ENCODE measurements at places on chromosomes 11 and 22.
A peak's percentile ranks its signal among the peaks of the same experiment; 100 is the strongest.

- DNase-seq = peak; percentile 14
These were observed 79.3 kb upstream of the GALNT18 start for GRCh38 chr11:11701070-11701469.

DNA sequence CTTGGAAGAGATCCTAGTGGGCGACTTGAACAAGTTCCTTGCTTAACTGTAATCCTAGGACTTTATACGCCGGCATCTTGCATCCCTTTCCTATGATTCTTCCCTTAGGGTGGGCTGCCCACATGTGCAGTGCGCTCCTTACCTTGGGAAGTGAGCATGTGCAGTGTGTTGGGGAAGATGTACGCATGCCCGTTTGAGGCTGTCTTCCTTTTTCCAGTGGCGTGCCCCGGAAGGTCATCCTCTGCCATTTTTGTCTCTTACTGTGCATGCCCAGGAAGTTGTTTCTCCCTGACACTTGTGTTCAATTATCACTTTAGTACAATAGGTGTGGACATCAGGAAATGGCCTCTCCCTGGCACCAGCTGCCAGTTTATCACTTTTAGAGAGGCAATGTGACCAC lies 936.5 kb downstream of the TBC1D22A start:
- no peak for DNase-seq

DNA sequence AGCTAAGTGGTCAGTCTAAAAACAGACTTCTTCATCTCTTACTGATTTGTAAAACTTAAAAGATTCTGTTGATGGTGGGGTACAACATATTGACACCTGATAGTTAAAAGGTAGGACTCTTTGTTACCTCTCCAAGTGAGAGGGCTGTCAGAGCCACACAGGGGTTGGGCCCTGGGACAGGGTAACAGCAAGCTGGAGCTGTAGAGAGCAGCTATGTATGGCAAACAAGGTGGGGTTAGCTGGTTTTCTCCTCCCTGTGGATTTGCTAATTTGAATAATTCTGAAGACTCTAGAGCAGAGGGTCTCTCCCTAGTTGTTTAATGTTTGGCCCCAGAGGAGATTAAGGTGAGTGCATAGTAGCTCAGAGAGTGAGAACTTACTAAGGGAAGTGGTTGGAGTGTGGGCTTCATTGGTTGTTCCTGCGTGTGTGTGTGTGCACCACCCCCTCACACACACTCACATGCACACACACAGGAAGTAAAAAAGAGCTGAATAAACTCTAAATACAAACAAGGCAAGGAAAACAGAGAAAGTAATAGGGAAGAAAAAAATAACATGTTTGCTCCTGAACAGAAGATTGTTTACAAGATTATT lies 9.2 kb upstream of the GAS2 start:
- DNase-seq = no peak

DNA sequence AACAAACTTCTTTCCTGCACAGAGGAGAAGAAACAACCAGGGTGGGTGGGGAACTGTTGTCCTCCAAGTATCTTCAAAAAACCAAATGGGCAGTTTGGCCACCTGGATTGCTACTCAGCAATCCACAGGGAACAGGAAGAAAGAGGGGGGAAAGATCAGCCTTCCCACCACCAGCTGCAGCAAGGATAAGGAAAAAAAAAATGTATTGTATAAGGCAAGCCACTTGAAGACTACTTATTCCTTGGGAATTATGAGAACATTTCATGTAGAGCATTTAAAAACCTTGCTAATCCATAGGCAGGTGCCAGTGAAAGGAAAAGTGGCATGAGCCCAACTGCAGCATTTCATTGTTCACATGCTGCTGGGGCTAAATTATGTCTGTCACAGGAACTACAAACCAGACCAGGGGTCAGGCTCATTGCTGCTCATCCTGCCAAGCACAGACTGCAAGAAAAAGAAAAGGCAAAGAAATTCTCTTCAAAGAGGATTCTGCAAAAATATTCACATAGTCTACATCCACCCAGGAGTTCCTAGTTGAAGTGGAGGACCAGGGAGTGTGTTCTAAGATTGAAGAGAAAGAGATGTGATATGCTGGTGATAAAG lies 2.2 kb downstream of the RAB30 start:
- no peak for DNase-seq

DNA sequence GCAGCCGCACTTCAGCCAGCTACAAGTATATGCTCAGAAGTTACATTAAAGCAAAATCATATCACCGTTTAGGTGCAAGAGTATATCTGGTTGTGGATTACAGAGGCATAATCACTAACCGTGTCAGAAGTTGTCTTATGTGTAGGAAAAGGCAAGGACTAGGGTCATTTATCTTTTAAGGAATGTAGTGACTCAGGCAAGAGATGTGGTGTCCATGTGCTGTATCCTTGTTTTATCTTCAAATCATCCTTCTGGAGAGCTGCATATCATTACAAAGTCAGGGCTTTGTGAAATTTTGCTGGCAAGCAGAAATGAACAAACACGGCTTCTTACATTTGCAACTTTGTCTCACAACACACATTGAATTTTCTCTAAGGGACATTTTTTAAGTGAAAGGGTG lies 12.7 kb upstream of the CHORDC1 start:
- DNase-seq = no peak

- DNase-seq = no peak
These were observed 36.4 kb downstream of the RAB30 start for GRCh38 chr11:83035070-83035854.

DNA sequence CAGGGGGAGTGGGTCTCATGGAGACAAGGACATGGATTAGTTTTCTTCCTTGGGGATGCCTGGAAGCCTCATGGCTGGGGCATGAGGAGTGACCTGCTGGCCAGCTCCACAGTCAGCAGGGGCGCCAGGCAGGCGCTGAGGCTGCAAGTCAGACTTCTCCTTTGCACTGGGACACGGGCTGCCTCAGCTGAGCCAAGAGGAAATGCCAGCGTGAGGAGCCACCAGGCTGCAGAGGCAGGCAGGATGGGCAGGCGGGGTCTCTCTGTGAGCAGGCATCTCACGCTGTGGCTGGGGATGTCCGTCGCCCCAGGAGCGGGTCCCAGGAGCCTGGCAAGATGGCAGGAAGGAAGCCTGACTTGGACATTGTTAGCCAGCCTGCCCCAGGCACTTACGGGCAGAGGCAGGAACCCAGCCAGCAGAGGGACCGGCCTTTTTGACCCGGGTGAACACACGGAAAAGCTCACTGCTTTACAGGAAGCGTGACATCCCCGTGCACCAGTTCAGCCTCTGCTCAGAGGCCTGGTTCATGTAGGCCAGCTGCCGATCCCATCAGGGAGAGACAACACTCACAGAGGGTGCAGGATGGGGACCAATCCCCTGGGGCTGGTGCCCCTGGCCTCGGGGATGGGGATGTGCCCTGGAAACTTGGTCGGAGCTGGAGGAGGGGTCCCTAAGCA lies 10.2 kb downstream of the GNB1L start:
- peak; percentile 14 for DNase-seq

- no peak for DNase-seq
These were observed 37.5 kb downstream of the ADAMTS15 start for GRCh38 chr11:130485983-130486382.

- no peak for DNase-seq
These were observed 18.4 kb downstream of the KCNQ1 start for GRCh38 chr11:2462986-2463765.

DNA sequence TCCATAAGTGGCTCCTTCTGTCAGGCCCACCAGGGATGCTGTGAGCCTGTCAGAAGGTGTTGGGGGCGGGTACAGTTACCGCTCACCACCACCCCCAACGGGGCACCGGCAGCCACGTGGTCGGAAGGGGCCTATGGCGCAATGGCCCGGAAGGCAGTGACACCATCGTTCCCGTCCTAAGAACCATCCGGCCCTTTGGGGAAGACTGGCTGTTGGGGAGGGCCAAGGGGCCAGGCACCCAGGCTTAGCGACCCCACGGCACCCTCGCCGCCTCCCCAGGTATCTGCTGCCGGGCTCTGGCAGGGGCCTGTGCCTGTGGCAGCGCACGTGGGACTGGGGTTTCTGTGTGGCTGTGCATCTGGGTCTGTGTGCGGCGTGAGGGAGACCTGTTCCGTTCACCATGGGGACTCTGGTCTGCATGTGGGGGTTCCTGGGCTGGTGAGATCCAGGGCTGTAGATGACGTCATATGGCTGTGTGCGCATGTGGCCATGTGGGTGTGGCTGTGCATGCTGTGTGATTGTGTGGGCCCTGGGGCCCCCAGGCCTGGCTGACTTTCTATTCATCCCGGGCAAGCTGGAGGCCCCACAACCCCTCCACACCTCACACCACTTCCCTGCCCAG lies 717 bp downstream of the OSM start:
- no peak for DNase-seq

DNA sequence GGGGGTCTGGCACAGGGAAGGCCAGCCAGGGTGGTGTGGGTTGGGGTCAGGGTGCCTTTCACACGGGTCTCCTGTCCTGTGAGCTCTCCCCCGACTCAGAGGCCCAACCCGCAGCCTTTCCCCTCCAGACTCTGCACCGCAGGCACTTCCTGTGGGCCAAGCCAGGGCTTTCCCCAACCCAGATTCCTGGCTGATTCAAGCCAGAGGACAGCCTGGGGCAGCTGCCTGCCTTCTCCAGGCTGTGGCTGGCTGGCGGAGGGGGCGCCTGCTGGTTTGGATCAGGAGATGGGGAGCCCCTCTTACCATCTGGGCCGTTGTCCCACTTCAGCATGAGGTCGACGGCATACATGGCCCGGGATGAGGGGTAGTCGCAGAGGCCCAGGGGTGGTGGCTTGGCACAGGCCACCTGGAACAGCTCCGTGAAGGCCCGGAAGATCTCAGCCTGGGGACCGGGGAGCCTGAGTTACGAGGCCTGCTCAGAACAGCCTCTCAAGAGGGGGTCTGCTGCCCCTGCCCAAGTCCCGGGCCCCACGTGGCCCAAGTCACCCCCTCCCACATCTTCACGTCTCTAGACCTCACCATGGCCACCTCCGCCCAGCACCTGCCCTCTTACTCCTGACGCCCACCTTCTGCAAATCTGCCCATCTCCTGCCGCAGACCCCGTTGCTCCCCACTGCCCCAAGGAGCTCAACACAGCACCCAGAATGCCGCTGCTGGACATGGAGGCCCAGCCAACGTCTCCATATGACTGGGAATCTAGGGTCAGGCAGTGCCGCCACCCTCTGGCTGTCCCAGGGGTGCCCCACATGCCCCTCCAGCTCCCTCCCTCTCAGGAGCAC lies 17.3 kb downstream of the TSPO start:
- no peak for DNase-seq

DNA sequence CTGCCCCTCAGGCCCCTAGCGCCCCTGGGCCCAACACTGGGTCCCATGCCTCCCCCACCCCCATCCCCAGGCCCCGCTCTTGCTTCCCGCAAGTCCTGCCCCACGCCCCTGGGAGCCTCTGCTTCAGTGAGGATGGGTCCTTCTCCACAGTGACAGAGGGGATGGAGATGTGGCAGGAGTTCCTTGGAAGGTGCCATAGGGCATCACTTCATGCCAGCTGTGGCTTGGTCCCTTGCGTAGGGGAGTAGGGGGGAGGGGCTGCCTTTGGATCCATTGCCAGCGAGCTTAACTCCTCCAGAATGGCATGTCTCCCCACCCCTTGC lies 9.5 kb upstream of the TBC1D22A start:
- DNase-seq = no peak
